CD14-positive monocyte (primary cell): ENCODE measurements at places on chromosomes 12 and 14.
A peak's percentile ranks its signal among the peaks of the same experiment; 100 is the strongest.

GRCh38 chr12:75854681-75855309 is 176.8 kb downstream of the PHLDA1 start:
- no peak for DNase-seq

DNA sequence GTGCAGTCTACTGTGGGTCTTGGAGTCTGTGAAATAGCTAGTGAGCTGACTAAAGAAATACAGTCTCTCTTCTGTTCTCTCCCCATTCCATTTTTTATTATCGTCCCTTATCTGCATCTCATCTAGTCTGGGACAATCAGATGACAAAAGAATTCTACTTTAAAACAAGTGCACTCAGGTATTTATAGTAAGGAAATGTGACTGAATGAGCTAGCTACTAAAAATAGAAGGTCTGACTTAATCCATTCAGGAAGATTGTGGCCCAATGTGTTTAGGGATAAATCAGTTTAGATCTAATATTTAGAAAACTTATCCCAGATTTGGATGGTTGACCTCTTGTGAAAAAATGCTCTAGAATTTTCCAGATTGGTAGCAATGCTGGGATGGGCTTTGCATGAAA is 126.8 kb upstream of the NRXN3 start:
- DNase-seq: no peak

DNA sequence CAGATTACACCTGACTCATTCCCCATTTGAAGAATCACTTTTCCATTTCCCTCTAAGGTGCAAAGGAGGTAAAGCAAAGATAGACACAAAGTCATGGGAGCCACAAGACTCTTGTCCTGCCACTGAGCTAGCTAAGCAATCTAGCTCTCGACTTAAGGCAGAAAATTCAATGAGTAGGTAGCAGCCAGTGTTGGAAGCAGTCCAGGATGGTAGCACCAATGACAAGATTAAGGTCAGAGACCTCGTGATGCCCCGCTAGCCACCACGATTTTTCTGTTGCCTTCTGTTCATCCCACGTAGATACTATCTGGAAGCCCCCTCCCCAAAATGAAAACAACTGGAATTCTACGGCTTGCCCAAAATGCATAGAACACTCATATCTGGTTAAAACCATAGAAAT is 1.4 kb downstream of the VAMP1 start:
- DNase-seq: no peak

GRCh38 chr12:132593938-132594358 is 16.4 kb downstream of the LRCOL1 start:
- peak; percentile 31 for DNase-seq

DNA sequence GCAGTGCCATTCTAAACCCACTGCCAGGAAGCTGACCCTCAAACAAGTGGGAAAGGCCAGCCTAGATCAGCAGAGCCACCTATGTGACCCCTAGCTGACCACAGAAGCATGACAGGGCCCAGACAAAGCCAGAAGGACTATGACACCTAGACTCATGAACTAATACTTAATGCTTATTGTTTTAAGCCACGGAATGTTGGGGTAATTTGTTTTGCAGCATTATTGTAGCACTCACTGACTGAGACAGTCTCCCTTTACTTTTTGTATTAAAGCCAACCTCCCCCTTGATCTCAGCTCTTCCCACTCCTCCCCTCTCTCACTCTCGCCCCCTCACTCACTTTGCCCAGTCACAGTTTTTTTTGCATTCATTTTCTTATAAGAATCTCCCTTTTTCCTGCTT is 186.4 kb downstream of the RBM19 start:
- no peak for DNase-seq

- no peak for DNase-seq
Observed at GRCh38 chr14:49553106-49553505, 33.1 kb downstream of the RPS29 start.

DNA sequence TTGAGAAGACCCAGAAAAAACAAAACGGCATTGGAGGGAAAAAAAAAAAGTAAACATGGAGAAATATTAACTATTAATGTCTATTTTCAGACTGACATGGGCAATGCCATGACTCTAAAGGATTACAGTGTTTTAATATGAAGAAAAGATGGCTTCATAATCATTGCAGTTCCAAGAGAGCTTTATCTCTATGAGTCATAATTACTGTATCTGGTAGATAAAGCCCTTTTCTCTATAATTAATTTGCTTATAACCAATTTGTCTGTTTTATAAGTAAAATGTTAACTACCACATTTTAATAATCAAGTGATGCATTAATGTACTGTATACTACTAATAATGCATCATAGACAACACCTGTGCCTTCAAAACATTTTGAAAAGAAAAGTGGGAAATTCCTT is 59.7 kb downstream of the CLIP1 start:
- DNase-seq: no peak

GRCh38 chr14:69181491-69181890 is 9.8 kb upstream of the EXD2 start:
- no peak for DNase-seq

- no peak for DNase-seq
Observed at GRCh38 chr12:118103201-118103600, 610 bp downstream of the VSIG10 start.

GRCh38 chr14:61537563-61538463 is 157.5 kb upstream of the HIF1A start:
- no peak for DNase-seq

DNA sequence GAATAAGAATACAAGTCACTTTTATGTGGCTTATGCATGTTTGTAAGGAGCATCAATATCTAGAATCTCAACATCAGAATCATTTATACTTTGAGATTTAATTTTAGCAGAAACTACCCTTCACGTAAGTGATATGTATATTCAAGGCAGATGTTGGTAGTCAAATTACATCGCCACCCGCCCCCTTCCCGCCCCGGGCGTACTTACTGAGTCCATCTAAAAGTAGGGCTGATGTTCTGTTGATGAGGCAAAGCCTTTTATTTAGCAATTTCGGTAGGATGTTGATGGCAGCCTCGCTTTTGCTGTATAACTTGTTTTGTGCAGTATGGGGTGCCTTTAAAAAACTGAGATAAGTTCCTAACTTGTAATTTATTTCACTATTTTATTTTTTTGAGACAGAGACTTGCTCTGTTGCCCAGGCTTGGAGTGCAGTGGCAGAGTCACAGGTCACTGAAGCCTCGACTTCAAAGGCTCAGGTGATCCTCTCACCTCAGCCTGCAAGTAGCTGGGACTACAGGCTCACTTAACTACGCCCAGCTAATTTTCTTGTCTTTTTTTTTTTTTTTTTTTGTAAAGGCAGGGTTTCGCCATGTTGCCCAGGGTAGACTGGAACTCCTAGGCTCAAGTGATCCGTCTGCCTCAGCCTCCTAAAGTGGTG is 30.8 kb downstream of the KTN1 start:
- no peak for DNase-seq

- DNase-seq: no peak
Observed at GRCh38 chr12:109709401-109709991, 4.1 kb upstream of the FAM222A start.

DNA sequence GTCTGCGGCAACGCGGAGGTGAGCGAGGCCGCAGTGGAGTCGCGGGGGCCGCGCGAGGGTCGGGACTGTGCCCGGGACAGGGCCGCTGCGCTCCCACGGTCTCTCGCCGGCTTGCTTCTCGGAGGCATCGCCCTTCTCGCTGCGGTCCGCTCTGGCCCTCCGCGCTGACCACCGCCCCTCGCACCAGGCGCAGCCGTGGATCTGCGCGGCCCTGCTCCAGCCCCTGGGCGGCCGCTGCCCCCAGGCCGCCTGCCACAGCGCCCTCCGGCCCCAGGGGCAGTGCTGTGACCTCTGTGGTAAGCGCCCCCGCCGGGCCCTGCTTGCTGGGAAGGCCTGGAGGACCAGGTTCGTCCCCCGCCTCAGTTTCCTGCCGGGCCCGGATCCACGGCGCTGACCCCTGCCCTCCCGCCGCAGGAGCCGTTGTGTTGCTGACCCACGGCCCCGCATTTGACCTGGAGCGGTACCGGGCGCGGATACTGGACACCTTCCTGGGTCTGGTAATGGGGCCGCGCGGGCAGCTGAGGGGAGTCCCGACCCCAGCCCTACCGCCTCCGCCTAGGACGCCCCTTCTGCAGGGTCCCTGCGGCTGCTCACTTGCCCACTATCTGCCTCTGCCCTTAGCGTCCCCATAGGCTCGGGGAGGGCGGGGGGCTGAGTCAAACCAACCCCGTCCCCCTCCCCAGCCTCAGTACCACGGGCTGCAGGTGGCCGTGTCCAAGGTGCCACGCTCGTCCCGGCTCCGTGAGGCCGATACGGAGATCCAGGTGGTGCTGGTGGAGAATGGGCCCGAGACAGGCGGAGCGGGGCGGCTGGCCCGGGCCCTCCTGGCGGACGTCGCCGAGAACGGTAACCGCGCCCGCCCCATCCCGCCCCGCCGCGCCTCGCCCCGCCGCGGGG is 7.0 kb downstream of the AMN start:
- no peak for DNase-seq

- no peak for DNase-seq
Observed at GRCh38 chr12:66859751-66860440, 181.0 kb upstream of the GRIP1 start.

- no peak for DNase-seq
Observed at GRCh38 chr12:65960820-65961189, 136.5 kb downstream of the HMGA2 start.

DNA sequence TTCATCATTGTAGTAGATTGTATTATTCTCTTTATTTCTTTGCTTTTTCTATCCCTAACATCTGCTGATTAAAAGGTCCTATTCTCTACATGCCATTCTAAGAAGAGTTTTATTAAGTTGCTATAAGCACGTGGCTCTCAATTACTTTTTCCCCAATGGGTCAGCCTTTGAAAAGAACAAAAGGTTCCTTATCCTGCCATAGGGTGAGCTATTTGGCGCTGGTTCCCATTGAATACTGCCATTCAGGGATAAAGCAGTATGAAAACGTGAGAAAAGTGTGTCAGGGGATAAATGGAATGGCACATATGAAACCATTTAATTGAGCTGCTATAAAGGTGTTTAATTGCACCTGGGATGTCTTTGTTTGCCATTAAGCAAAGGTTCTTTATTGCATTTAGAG is 80.9 kb downstream of the SYNE2 start:
- no peak for DNase-seq

DNA sequence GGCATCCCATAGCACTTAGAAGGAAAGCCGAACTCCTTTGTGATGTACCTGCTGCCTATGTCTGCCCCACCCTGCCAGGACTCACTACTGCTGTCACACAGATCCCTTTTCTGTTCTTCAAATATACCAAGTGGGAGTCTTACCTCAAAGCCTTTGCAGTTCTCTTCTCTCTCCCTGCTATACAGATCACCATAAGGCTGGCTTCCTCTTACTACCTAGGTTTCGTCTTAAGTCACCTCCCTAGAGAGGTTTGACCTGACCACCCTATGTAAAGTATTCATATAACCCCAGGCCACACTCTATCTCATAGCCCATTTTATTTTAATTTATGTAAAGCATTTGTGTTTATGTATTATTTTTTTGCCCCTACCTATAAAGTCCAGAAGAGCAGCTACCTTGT is 117.6 kb downstream of the CRADD start:
- DNase-seq: no peak

- peak; percentile 85 for DNase-seq
Observed at GRCh38 chr12:54195737-54196347, 7.1 kb upstream of the SMUG1 start.
